ENCODE measurements at places on chromosomes 2 and 18. TPM values are rescaled to one million over a fixed set of nuclear protein-coding genes. Genes with fewer than 3 reads are reported as not detected.

Gene ANKRD30B
- total RNA-seq: not detected

Gene ZAP70
- total RNA-seq: 1.2 TPM

Gene ALPI
- total RNA-seq: not detected

Gene TSPYL6
- total RNA-seq: 0.11 TPM

Gene SULT1C2
- 0.97 TPM for total RNA-seq

Gene UPP2
- total RNA-seq: not detected

Gene CPS1
- 2.9 TPM for total RNA-seq

Gene SOX11
- 2.8 TPM for total RNA-seq

Gene DSG4
- total RNA-seq: not detected

Gene RUFY4
- not detected for total RNA-seq

Gene RAB6C
- not detected for total RNA-seq

Gene IL36B
- total RNA-seq: not detected

Gene RPRM
- not detected for total RNA-seq

Gene CRYBA2
- not detected for total RNA-seq

Gene ASB3
- total RNA-seq: 9.2 TPM

Gene TRPM8
- total RNA-seq: 0.73 TPM

Gene SIX3
- total RNA-seq: not detected

Gene MEP1B
- total RNA-seq: 0.13 TPM

Gene ACSL3
- total RNA-seq: 37.4 TPM

Gene CABLES1
- 1.5 TPM for total RNA-seq

Gene GATA6
- 76.2 TPM for total RNA-seq

Gene REG3A
- not detected for total RNA-seq

Gene IL18RAP
- 0.70 TPM for total RNA-seq

Gene LRRC30
- total RNA-seq: not detected

Gene MARS2
- total RNA-seq: 6.7 TPM

Gene PLCL1
- total RNA-seq: 82.5 TPM

Gene CPO
- not detected for total RNA-seq

Gene BCL2
- total RNA-seq: 25.9 TPM

Gene RGPD3
- total RNA-seq: 0.08 TPM

Gene CTIF
- 84.3 TPM for total RNA-seq

Gene ATG16L1
- total RNA-seq: 17.5 TPM

Gene TUBB8B
- not detected for total RNA-seq

Gene CNTNAP5
- not detected for total RNA-seq

Gene CLEC4F
- total RNA-seq: 0.13 TPM

All from cardiac septum (tissue), 1 donor.